Stimulated activated naive CD8-positive, alpha-beta T cell treated with anti-CD3 and anti-CD28 coated beads, Interleukin-15, amount 100 ng/mL, for 72 hours (primary cell): ENCODE measurements at places on chromosomes 7 and 10.

DNA sequence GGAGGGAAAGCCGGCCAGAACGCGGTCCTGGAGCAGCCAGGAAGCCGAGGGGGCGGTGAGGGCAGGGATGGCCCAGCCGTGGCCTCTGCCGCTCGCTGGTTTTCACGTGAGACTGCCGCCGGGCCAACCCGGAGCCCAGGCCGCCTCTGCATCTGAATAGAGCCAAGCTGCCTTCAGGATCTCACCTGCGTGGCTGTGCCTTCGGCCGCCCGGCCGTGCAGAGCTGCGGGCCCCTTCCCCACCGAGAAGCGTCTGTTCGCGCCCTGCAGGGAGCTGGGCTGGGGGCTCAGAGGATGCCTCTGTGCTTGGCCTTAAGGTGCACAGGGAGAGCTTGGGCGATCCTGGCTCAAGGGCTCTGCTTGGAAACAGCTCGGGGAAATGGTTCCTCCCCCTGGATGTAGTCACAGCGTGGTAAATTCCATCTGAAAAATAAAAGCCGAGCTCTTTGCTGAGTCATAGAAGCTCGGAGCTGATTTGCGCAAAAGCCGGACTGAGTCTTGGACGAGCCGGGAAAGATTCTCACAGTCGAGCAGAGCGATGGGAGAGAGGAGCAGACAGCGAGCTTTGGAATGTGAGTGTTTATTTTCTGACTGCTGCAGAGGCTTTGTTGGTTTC, at the start of gene JAKMIP3:
TSS of gene JAKMIP3 (plus strand) at position 456 of the 615 bp plus-strand sequence. CDS start 38,863 bp downstream, outside the sequence.
- DNase-seq = no peak

- DNase-seq = no peak
These were observed 595.9 kb upstream of the AUTS2 start for GRCh38 chr7:69002416-69002815.

- no peak for DNase-seq
These were observed 169.5 kb upstream of the LYZL1 start for GRCh38 chr10:29119374-29119773.

DNA sequence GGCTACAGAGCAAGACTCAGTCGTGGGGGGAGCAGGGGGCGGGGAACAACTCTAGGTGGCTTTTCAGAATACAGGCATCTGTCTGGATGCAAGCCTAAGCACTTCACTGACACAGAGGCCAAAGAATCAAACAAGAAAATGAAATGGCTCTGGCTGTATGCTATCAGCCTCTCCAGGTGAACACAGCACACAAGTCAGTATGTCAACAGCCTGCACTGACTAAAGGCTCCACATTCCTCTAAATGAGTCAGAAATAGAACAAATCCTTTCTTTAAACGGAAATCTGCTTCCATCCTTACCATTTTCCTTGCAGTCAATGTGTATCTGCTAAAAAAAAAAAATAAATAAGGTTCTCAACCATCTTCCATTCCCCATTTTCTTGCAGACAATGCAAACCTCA, 88.3 kb downstream of the ARMH3 start:
- no peak for DNase-seq

DNA sequence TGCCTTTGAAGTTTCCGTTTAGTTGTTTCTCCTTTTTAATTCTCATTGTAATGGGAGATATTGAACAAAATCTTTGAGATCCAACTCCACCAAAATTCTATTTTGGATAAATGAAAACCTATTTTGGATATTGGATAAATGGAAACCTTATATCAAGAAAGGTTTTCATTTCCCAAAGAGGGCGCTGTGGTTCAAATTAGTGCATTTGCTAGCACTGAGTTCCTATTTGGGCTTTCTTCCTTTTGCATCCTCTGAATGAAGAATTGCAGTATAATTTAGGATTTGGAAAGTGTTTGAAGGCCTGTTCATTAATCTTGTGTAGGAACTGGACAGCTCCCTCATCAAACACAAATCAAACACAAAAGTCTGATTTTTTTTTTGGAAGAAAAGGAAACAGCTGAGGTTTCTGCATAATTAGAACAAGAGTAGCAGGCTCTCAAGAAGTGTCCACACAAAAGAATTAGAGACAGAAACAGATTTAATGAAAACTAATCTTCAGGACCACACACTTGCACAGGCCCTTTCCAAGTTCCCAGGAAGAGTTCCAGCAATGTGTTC, 80.8 kb upstream of the KLF14 start:
- no peak for DNase-seq

- no peak for DNase-seq
These were observed 5.4 kb upstream of the TNS3 start for GRCh38 chr7:47587351-47587750.

DNA sequence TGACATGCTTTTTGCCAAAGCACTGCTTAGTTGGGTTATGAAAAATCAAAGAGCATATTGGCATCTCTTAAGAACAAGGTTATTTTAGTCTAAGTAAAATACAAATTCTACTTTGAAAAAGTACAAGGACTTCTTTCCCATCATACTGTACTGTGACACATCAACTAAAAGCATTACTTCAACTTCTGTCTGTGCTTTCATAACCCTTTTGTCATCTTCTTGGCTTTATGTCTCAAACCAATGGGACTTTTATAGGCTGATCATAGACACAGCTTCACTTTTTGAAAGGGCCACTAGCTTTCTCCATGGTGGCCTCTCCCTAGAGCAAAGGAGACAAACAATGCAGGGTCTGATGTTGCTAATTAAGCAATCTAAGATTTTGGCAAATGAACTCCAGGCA, 188.9 kb upstream of the CSTF2T start:
- no peak for DNase-seq

DNA sequence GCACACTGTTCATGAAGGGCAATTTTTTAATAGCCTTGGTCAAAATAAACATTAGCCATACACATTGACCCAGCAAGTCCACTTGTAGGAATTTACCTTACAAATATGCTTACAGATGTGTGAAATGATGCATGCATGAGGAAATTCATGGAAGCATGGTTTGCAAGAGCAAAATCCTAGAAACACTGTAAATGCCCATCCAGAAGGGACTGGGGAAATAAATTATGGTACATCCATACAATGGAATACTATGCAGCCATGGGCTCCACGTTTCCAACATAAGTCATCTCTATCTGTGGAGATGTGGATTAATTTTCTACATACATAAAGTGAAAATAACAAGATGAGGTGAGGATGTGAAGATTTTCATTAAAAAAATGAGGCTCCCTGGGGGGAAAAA, 99.1 kb downstream of the NPY start:
- no peak for DNase-seq

DNA sequence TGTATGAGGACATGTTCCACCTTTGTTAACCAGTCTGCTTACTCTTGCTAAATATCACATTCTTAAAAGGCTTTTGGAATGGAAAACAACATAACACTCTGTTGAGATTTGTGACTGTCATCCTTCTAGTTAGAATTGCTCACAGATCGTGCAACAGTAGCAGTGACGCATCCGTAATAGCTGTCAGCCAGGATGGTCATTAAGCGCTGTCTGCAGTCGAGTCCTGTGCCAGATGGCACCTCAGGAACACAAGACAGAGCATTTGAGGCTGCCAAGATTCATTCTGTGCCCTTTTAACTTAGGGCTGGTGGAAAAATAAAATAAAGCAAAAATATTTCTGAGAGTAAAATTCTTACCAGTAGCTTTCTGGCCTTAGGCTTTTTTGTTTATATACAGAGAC, 348.6 kb downstream of the ANKRD7 start:
- no peak for DNase-seq

DNA sequence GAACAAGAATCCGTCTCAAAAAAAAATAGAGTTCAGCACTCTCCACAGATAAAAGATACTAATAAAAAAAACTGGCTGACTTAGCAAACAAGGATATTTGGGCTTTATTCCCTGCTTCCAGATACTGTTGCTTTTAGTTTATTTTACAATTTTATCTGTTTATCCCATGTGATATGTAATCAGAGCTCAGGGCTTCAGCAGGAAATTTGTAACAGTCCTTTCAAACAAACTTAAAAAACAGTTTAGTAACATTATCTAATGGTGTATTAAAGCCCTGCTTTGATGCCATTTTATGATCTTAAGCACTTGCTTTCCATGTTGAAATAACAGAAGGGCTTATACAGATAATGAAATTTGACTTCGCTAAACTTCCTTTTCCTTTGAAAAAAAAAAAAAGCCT, 28.1 kb downstream of the DCLRE1A start:
- DNase-seq = no peak

GRCh38 chr7:133742709-133743538, 384.2 kb upstream of the LRGUK start:
- DNase-seq = no peak

GRCh38 chr10:3567291-3567963, 217.6 kb downstream of the KLF6 start:
- no peak for DNase-seq

GRCh38 chr7:45514944-45515343, 59.2 kb upstream of the ADCY1 start:
- DNase-seq = no peak

DNA sequence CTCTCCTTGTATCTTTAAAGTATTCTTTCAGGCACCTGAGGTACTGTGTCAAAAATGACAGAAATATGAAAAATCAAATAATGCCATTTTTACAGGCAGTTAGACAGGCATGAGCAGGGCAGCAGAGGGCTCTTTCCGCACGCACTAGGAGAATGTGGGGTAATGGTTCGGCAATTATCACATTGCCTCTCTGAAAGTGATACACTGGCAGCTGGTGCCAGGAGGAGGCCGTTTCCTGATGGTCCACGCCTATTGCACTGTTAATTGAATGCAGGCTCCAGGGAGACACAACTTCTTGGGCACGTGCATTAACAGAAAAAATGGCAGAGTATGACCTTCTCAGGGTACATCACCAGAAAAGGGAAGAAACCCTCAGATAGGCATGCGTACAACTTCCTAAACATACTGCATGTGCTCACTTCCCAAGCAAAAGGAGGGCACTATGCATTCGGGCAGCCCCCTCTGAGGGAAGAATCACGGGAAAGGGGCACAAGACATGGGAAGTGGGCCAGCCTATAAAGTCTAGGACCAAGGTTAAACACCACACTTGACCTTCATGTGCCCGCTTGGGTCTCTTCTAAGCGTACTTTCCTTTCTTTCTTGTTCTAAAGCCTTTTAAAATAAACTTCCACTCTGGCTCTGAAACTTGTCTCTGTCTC, 161.7 kb downstream of the TNS3 start:
- DNase-seq = no peak

DNA sequence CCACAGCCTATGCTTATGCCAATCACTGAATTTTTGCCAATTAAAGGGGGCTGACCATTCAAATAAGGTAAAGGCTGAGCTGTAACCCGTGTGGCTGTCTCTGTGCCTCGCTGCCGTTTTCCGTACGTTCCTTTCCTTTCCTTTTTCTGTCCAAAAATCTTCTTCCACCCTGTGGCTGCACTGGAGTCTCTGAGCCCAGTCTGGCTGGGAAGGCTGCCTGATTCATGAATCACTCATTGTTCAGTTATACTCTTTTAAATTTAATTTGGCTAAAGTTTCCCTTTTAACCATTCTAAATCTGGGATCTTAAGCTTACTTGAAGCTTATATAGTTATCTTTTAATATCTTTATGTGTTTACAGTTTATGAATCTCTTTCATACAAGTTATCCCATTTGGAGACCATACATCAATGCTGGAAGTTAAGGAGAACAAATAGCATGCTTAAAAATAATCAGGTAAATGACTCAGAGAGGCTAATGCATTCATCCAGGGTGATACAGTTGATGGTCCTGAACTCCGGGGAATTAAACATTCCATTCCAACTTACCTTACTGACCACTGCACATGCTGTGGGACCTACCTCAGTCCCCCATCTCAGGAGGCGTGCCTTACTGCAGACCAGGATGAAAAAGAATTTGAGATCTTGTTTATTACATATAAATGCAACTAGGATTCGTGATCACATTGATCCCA, 385.3 kb upstream of the ADARB2 start:
- DNase-seq = no peak

- no peak for DNase-seq
These were observed 23.8 kb downstream of the C10orf105 start for GRCh38 chr10:71695502-71696476.

GRCh38 chr7:30977896-30978564, 14.3 kb downstream of the GHRHR start:
- DNase-seq = peak; percentile 16

- DNase-seq = no peak
These were observed 184.2 kb downstream of the KMT2E start for GRCh38 chr7:105198223-105198622.

DNA sequence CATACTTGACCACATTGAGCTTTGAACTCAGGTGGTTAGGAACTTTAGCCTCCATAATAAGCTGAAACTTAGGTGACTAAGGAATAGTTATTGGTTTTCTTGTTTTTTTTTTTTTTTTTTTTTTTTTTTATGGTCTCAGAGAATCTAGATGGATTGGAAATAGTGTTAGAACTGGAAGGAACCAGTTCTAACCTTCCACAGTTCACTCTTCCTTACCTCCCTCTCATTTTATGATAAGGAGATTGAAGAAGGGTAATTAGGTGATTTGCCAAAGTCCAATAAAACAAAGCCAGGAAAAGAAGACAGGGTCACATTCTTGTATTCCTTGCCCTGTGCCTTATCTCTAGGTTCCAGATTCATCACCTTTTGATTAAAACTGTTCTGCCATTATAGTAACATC, 71.7 kb upstream of the STRIP2 start:
- DNase-seq = no peak

GRCh38 chr10:86520871-86521677, 518 bp downstream of the WAPL start:
- DNase-seq = peak; percentile 21
